Stimulated activated CD8-positive, alpha-beta memory T cell treated with anti-CD3 and anti-CD28 coated beads, Interleukin-15, amount 100 ng/mL, for 24 hours (primary cell): ENCODE measurements at places on chromosomes 16 and 17.

GRCh38 chr17:81656835-81657234 is 493 bp upstream of the PDE6G start:
- DNase-seq = no peak

DNA sequence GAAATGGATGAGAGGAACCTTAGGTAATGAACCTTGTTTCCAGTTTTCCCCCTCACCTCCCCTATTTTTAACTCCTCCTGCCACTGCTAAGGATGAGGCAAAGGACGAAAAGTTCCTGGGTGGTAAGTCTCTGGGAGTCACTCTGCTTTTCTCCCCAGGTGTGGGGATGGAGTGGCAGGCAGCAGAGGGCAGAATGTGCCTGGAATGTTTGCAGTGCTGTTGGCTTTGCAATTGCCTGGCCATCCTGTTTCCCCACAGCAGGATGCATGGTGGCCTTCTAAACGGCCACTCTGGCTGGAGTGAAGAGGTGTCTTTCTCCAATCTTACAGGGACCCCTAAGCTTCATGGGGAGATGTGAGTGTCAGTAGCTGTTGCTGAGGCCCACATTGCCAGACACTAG is 432.5 kb upstream of the ZFHX3 start:
- no peak for DNase-seq

- no peak for DNase-seq
Observed at GRCh38 chr17:13477180-13477611, 124.5 kb downstream of the HS3ST3A1 start.

GRCh38 chr17:76585649-76586593 is at the start of gene ST6GALNAC2:
ST6GALNAC2 (minus strand) TSS chr17:76585860; CDS start chr17:76585808, 52 bp downstream.
- no peak for DNase-seq

DNA sequence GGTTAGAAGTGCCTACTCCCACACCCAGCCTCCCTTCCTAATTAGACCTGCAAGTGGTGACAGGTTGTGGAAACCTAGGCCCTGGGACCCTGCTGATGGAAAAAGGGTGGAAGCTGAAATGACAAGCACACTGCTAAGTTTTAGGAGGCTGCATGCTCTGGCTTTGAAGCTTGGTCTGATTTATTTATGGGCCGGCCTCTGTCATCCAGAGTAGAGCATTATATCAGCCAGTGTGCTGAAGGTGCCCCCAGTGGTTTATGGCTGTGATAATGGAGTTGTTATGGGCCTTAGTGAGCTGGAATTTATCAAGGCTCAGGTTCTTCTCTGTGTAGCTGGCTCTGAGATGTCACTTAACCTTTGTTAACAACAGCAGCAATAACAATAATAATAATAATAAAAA is 142.6 kb downstream of the UTP18 start:
- DNase-seq = no peak

DNA sequence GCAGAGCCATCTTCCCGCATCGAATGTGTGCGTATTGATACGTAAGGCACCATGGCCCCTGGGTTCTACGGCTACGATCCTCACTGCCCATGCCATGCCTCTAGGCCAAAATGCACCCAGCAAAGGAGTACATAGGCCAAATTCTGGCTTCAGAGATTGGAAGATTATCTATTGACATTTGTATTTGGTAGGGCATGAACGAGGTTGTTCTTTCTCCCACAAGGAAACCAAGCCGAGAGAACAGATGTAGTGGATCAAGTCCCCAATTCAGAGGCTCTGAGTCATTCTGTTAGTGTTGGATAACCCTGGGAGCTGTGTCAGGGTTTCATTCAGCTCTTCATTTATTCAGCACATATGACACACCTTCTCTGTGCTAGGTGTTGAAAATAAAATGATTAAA is 36.5 kb downstream of the HOXB1 start:
- DNase-seq = no peak

DNA sequence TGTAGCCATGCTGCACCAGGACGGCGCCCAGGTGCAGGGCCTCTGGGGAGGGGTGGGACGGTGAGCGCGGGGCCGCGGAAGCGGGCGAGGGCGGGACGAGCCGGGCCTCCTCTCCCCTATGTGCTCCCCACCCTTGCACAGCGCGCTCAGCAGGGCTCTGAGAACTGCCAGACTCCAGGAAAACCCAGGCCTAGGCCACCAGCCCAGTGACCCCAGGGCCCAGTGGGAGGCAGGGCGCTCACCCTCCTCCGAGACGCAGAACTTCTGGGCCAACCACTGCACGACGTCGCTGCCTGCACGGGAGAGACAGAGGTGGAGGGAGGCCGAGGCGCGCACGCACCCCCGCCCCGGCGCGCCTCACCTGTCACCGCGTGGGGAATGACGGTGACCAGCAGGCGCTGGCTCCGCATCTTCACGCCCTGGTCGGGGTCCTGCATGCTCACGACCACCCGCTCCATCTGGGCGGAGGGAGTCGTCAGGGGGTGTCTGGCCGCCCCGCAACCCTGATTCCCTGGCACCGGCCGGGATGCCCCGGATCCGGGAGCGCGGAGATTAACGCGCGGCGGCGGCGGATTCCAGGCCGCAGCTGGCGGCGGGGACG is 603 bp downstream of the RGS11 start:
- no peak for DNase-seq

DNA sequence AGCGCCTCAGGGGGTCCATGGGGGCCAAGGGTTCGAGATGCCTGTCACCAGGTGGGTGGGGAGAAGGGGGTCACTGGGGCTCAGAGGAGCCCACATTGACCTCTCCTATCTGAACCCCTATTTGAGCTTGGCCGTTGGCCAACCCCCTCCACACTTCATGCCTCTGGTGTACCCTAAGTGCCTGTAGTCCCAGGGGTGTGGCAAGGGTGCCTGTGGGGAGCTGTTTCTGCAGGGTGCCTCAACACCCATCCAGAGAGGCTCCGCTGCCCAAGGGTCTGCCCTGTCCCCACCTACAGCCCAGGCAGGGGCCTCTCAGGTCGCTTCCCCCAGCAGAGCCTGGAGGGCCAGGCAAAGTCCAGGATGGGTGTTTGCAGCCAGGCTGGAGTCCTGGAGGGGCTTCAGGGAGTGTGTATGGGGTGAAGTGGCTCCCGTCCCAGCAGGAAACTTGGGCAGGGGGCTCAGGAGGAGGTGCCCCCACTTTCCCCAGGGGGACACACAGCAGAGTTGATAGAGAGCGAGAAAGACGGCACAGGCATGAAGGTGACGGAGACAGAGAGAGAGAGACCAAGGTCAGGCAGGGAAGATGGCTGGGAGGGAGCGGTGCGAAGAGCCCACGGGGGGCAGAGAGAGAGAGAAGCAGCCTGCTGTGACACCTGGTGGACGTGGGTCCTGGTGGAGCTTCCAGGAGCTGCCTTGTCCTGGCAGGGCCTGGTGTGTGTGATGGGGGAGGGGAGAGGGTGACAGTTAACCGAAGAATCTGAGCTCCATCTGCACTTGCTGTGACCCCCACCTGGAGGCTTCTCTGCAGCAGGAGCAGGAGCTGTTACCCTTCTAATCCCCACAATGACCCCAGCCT is at the start of gene SEPTIN12:
Gene SEPTIN12 (minus strand): TSS at position 719 of the 856 bp plus-strand sequence. CDS start 700 bp downstream, at position 19.
- DNase-seq = no peak

GRCh38 chr17:75011401-75012095 is 922 bp upstream of the MRPL58 start:
- no peak for DNase-seq

DNA sequence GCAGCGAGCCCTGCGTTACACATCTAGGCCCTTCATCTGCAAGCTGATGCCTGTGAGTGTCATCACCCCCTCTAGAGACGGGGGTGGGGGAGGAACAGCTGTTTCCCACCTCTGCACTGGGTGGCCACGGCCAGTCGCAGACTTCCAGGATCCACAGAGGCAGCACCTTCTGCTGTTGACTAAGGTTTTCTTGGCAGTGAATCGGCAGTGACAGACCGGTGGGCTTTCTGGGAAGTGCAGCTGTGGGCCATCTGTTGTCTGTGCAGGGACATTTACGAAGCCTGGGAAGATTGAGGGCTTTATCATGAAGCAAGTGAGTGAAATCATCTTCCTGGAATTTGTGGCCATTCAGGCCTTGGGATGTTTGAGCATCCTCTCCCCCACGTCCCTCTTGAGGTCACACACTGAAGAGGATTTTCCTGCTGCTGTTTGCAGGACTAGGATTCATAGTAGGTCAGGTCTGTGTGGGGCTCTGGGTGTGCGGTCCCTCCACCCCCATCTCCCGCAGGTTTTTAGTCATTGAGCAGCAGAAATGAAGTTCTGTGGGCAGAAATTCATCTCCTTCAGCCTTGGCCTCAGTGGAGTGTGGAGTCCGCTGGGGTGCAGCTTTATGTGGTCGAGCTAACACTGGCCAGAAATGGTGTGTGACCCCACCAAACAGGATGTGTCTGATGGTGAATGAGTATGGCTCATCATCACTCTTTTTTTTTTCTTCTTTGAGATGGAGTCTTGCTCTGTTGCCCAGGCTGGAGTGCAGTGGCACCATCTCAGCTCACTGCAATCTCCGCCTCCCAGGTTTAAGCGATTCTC is 12.0 kb downstream of the PGS1 start:
- no peak for DNase-seq

- DNase-seq = no peak
Observed at GRCh38 chr17:2292100-2292499, 11.5 kb downstream of the SMG6 start.

- DNase-seq = no peak
Observed at GRCh38 chr17:76511668-76512365, 10.6 kb upstream of the RHBDF2 start.

GRCh38 chr16:74565378-74565777 is 41.5 kb downstream of the GLG1 start:
- no peak for DNase-seq

DNA sequence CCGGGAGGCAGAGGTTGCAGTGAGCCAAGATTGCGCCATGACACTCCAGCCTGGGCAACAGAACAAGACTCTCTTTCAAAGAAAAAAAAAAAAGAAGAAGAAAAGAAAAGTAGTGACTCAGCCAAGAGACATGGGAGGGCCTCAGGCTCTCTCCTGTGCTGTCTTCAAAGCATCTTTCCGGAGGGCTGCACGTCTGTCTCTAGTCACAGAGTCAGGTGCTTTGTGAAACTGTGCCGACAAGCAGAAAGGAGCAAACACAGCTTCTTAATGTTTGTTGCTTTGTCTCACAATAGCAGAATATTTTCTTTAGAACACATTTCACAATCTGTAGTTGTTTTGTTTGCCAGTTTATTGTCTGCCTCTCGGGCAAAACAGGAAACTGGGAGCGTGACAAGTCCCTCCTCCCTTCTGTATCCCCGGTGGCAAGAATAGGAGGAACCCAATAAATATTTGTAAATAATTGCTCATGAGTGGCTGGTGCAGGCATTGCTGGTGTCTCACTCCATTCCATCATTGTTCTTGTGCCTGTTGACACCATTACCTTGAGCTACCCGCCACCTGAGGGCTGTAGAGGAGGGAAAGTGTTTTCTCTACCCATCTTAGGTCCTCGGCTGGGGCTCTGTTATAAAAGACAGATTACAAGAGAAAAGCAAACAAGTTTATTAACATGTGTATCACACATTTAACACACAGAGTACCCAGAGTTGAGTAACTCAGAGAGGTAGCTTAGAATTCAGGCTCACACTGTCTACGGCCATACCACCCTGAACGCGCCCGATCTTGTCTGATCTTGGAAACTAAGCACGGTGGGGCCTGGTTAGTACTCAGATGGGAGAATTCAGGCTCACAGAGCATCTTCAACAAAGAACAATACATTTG is 5.5 kb downstream of the GAST start:
- DNase-seq = no peak

GRCh38 chr16:35746281-35746962 is 2287.0 kb downstream of the TP53TG3F start:
- no peak for DNase-seq

- DNase-seq = peak; percentile 20
Observed at GRCh38 chr16:53457670-53458069, 23.4 kb downstream of the RBL2 start.

- no peak for DNase-seq
Observed at GRCh38 chr17:45347444-45347843, 30.6 kb upstream of the MAP3K14 start.

DNA sequence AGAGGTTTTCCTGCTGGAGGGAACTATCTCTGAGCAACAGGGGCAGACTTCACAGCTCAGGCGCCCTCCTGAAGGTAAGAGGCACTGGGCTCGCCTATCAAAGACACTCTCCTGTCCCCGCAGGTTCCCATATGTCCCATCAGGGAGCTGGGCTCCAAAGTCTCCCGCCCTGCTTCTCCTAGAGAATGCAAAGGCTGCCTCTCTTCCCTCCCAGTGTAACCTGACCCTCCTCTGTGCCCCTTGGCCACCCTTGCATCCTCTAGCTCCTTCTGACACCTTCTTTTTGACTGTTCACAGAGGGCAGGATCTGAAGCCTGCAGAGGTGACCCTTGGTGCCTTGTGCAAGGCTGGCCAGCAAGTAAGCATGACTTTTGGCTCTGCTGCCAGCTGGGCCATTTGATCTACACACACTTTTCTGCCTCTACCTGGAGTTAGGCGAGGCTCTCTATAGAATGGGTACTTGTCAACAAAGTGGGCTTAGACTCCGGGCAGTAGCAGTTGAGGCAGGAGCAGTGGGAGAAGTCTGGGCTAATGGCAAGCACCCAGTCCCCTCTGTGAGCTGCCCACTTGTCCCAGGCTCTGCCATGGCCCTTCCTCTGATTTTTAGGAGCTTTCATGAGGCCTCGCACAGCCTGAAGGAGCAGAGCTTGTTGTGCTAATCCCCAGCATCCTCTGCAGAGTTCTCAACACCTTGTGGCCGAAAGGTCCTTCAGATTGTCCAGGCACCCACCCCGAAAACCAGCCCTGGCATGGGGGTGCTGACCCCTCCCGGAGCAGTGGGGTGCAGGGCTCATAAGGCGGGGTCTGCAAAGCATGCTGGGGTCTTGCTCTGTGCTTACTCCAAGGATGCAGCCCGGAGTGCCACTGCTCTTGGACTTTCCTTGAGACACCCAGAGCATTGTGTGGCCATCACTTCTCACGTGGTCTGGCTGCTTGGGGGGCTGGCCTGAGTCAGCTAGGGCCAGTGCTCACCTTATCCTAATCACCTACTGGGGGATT is 122.9 kb downstream of the METRNL start:
- no peak for DNase-seq

GRCh38 chr17:77834170-77835115 is 124.1 kb upstream of the TNRC6C start:
- peak; percentile 26 for DNase-seq

DNA sequence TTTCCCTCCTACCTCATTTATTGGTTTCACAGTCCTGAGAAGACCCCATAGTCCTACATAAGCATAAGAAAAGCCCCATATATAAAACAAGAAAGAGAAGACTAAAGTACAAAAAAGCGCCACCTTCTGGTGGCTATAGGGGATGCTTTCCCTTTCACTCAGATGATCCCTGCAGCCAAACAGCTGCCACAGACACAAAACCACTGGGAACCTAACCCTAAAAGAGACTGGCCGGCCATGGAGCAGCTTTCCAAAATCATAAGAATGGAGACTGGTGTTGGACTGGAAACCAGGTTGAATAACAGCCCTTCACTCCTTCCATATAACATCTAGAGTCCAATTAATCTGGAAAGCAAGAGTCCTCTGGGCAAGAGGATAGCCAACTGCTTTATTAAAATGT is 11.4 kb downstream of the DYNC1LI2 start:
- no peak for DNase-seq

GRCh38 chr16:82653550-82654511 is 27.1 kb downstream of the CDH13 start:
- DNase-seq = no peak

GRCh38 chr16:66250686-66251431 is 115.6 kb upstream of the CDH5 start:
- no peak for DNase-seq
